Placental pericyte (primary cell): ENCODE measurements at places on chromosomes 16 and 17. TPM values are rescaled to one million over a fixed set of nuclear protein-coding genes. Genes with fewer than 3 reads are reported as not detected.

The CD300H gene
- not detected in 2 replicates for total RNA-seq

The TNFSF13 gene
- 0.44 and 0.72 TPM in 2 replicates for total RNA-seq

The FBXL19 gene
- total RNA-seq, result 15.1 and 34.9 TPM in 2 replicates

The NME4 gene
- total RNA-seq, result 96.1 and 115 TPM in 2 replicates

The PDPK1 gene
- 19.9 and 34.6 TPM in 2 replicates for total RNA-seq

The SMTNL2 gene
- not detected in 2 replicates for total RNA-seq

The NPIPB6 gene
- total RNA-seq, result 1.5 TPM in 1 of 2 replicates, not detected in the other

The MPP2 gene
- 0.43 and 1.3 TPM in 2 replicates for total RNA-seq

The PPL gene
- 0.72 and 5.3 TPM in 2 replicates for total RNA-seq

The OR4D2 gene
- not detected in 2 replicates for total RNA-seq

The TEKT5 gene
- under 0.01 TPM in 1 of 2 replicates, not detected in the other for total RNA-seq

The SPATA32 gene
- not detected in 2 replicates for total RNA-seq

The OTOP3 gene
- not detected in 2 replicates for total RNA-seq

The CD79B gene
- not detected in 2 replicates for total RNA-seq

The ABCC12 gene
- 0.14 TPM in 1 of 2 replicates, not detected in the other for total RNA-seq

The VAT1L gene
- total RNA-seq, result 41.6 and 42.5 TPM in 2 replicates

The ACAP1 gene
- 0.22 TPM in 1 of 2 replicates, not detected in the other for total RNA-seq

The TAF1C gene
- 28.2 and 33.5 TPM in 2 replicates for total RNA-seq

The CAPNS2 gene
- total RNA-seq, result 0.72 and 0.88 TPM in 2 replicates

The HS3ST6 gene
- not detected in 2 replicates for total RNA-seq

The DHRS7C gene
- total RNA-seq, result not detected in 2 replicates

The ABI3 gene
- 0.66 and 3.6 TPM in 2 replicates for total RNA-seq

The CDRT15 gene
- not detected in 2 replicates for total RNA-seq

The HSD17B1 gene
- 6.8 and 8.4 TPM in 2 replicates for total RNA-seq

The NDE1 gene
- total RNA-seq, result 38.3 and 50.3 TPM in 2 replicates

The IRX3 gene
- total RNA-seq, result 12.7 and 18.2 TPM in 2 replicates

The LRRC36 gene
- not detected in 2 replicates for total RNA-seq

The EPX gene
- not detected in 2 replicates for total RNA-seq

The NPIPA5 gene
- total RNA-seq, result 2.1 and 4.2 TPM in 2 replicates
